Activated T-helper 1 cell treated with Interleukin-2 at 50 U/mL for 16 hours (primary cell): ENCODE measurements at places on chromosomes 11 and 22.
A peak's percentile ranks its signal among the peaks of the same experiment; 100 is the strongest.

DNA sequence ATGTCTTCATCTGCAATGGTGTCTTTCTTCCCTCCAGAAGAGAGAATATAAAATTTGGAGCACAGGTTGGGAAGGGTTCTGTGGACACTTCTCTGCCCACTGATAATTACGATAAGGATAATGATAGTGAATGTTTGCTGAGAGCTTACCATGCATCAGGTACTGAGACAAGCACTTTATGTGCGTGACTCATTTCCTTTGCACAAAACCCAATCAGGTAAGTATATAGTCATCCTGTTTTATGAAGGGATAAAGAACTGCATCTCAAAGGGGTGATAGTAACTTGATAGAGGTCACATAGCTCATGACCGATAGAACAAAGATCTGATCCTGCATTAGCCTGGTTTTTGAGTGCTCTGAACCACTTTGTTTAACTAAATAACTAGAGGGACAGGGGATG lies 9.4 kb downstream of the DRD2 start:
- no peak for DNase-seq

- DNase-seq, result no peak
These were observed 84.7 kb downstream of the CDKN1C start for GRCh38 chr11:2800655-2801531.

DNA sequence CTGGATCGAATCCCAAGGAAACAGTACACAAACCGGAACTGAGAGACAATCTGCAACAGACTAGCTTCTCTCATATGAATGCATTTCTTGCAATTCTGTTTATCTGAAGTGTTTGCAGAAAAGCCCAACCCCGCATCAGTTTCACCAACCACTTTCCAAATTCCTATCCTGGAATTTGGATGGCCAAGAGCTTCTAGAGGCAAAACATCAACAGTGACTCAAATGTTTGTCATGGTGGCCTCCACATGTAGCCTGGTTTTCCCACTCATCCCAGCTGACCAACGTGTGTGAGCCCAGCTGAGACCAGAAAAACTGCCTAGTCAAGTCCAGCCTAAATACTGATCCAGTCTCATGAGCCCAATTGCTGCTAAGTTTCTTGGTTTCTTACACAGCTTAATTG lies 8.3 kb upstream of the MIEF1 start:
- DNase-seq, result no peak

DNA sequence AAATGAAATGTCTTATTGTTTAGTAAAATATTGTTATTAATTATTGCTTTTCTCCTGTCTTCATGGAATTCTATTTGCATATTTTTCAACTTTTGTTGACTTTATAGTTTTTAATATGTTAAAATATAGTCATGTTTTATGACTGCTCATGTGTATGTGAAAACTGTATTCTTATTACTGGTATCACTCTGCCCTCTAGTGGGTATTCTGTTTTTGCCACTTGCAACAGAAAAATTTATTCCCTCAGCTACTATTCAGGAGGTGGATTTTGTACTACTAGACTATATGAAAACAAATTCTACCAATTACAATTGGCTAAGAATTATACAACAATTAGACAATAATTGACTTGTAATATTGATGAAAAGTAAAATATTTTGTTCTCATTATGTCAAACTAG lies 45.0 kb downstream of the OR4C6 start:
- DNase-seq, result no peak

DNA sequence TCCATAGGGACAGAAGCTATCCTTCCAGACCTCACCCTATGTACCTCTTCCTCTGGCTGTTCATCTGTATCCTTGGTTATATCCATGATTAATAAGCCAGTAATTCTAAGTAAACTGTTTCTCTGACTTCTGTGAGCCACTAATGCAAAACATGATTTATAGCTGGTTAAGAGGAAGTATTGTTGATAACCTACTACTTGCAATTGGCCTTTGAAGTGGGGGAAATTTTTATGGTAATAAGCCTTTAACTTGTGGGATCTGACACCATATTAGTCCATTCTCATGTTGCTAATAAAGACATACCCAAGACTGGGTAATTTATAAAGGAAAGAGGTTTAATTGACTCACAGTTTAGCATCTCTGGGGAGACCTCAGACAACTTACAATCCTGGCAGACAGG lies 21.9 kb downstream of the CASP12 start:
- DNase-seq, result no peak

- no peak for DNase-seq
These were observed 6.3 kb upstream of the FXYD2 start for GRCh38 chr11:117830674-117831351.

- peak; percentile 67 for DNase-seq
These were observed at the start of gene TRIM3 for GRCh38 chr11:6473451-6474412. Gene TRIM3, minus strand, starts transcription at chr11:6473941. Its CDS starts 8,246 bp downstream, at chr11:6465695.

GRCh38 chr22:50119768-50120251 lies 30.0 kb downstream of the MOV10L1 start:
- no peak for DNase-seq

- no peak for DNase-seq
These were observed 82.0 kb downstream of the TTC28 start for GRCh38 chr22:28597665-28598064.

DNA sequence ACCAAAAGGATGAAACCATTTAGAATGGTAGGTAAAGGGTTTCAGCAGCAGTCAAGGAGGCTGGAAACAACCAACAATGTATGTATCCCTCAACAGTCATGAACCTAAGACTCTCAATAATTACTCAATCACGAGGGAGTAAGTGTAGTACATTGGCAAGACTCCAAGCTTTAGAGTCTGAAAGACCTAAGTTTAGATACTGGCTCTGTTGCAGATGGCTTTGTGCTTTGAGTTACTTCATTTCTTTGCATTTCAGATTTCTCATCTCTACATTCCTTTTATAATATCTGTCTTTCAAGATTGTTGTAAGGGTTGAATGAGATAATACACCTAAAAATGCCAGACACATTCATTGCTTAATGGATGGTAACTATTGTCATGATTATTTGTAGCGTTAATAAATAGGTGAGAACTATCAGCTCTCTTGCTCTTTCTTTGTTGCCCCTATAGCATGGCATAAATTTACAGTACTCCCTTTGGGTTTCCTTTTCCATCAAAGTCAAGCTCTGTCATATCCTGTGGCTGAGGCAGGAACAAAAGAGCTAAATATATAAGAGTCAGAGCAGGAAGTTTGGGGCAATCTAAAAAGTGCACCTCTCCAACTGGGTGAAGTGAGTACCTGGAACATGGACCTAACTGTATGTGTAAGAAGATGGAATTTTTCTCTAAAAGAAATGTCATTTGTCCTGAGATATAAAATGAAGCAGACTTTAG lies 228.2 kb upstream of the ZC3H12C start:
- no peak for DNase-seq

GRCh38 chr22:33315117-33315516 lies 256.9 kb upstream of the SYN3 start:
- DNase-seq, result no peak

GRCh38 chr11:103584720-103585119 lies 451.7 kb upstream of the DDI1 start:
- no peak for DNase-seq

DNA sequence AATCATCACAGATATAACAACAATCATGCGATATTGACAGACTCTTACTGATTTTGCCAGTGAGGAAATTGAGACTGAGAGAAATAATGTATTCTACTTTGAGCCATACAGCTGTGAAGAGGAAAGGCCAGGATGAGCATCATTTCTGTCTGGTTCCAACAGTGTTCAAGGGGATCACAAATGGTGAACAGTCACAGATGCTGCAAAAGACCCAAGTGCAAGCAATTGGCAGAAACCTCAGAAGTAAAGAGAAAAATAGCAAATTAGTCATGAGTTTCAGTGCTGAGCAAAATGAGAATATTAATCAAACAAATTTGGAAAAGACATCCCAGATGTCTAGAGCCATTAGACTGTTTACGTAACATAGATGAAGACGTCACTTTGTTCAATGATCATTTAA lies 114.1 kb downstream of the RAB38 start:
- DNase-seq, result no peak

GRCh38 chr11:86809561-86809960 lies 9.2 kb downstream of the PRSS23 start:
- no peak for DNase-seq

GRCh38 chr22:20944042-20944441 lies 23.0 kb upstream of the AIFM3 start:
- no peak for DNase-seq

- no peak for DNase-seq
These were observed 18.2 kb downstream of the EPS8L2 start for GRCh38 chr11:724049-724777.

DNA sequence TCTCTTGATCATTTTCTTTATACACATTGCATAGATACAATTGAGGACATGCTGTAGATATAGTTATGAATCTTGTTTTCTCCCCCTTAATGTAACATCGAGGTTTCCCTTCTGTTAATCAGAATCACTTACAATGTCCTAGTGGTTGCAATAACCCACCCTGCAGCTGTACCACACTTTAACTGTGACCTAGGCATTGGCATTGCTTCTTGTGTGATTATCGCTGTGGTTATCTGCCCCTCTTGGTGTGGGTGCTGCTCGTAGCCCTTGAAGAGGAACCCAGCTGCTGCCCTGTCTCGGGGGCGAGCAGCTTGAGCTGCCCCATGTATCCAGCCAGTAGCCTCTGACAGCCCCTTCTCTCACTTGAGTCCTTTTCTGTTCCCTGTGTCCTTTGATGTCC lies 1.5 kb downstream of the DGAT2 start:
- DNase-seq, result no peak

GRCh38 chr11:119236891-119237290 lies 30.8 kb downstream of the CBL start:
- no peak for DNase-seq

- DNase-seq, result no peak
These were observed 68.3 kb downstream of the CCDC83 start for GRCh38 chr11:85923455-85923854.

GRCh38 chr11:58787903-58788302 lies 56.2 kb upstream of the GLYAT start:
- DNase-seq, result no peak

GRCh38 chr11:123580557-123581275 lies 73.7 kb downstream of the SCN3B start:
- peak; percentile 44 for DNase-seq

- no peak for DNase-seq
These were observed 86.3 kb downstream of the CCDC83 start for GRCh38 chr11:85941380-85941973.

GRCh38 chr22:47395481-47395880 lies 633.0 kb downstream of the TBC1D22A start:
- no peak for DNase-seq

GRCh38 chr11:20731676-20732215 lies 62.4 kb downstream of the NELL1 start:
- no peak for DNase-seq

- DNase-seq, result no peak
These were observed 3.5 kb upstream of the COX8A start for GRCh38 chr11:63970902-63971301.

- DNase-seq, result no peak
These were observed 644.4 kb downstream of the TBC1D22A start for GRCh38 chr22:47406896-47407295.

DNA sequence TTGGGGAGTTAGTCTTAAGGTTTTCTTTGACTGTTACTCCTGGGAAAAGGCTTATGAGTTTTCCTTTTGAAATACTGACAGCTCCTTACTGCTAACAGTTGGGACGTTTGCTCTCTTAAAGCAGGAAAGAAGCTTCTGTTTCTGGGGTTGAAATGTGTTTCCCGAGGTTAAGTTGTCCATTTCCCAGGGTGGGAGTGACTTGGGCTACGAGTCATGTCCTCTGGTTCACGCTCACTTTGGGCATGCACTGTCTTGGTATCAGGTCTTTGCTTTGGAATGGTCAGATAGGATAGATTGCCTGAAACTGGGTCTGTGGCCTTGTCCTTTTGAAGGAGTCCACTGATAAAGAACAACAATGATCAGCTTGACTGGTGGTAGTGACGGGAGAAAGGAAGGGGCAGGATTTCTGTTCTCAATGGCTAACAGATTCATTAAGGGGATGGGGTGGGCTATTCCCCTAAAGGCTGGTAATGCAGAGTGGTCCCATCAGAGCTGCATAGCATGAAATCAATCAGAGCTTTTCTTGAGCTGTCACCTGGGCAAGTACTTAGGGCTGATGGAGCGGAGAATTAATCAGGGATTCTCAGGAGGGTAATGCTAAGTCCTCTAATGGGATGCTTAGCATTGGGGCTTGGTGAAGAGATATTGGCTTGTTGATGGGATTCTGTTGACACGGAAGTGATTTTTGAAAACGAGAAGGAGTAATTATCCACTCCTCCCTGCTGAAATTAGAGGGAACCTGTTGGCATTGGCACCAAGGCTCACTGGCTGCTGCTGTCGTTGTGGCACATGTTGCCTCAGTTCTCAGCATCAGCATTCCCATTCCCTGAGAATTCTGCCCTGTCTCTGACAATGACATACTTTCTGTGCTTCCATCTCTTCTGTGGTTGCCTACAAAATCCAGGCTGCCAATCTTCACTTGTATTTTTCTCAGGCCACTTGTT lies 81.6 kb downstream of the TEAD1 start:
- no peak for DNase-seq

DNA sequence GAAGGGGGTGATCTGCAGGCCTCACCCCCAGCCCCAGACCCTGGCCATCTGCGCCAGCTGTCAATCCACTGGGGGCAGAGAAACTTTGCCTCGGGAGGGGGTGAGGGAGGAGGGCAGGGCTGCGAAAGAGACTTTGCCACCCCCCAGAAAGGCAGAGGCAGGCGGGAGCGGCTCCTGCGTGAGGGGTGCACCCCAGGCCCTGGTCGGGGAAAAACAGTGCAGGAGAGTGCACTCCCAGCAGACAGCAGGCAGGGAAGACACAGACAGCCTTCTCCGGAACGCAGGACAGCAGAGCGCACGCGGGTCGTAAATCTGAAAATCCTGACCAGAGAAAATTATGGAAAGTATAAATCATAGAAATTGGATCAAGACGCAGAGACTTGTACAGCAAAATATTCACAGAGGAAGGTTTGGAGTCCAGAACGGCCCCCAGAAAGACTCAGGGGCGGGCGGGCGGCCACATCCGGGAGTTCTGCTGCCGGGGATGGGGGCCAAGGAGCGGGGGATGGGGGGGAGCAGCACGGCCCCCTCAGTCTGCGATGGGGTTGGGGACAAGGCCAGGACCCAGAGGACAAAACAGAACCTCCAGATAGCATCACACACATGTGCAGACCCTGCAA lies 8.0 kb upstream of the MRPL23 start:
- DNase-seq, result no peak

DNA sequence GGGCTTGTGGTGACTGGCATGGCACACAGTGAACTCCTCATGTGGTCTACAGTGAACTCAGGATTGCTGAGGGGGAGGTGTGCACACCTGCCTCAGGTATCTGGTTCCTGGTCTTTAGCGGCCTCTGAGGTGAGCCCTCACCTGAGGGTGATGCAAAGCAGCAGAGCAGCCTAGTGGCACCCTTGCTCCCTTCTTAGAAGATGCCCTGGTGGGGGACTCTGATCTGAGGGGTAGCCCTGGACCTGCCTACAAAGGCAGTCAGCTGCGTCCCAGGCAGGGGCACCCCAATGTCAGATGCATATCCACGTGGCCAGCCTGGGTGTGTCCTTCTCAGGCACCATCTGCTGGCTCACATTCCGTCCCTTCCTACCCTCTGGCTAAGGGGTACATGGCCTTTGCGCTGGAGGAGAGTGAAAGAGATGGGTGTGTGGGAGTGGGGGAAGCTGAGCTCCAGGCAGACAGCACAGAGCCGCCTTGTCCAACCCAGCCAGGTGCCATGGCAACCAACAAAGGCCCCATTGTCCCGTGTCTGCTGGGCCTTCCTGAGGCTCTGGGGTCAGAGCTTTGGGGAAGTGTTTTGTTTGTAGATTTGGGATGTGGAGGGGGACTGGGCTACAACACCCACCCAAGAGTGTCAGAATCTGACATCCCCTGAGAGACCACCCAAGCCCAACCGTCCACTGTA lies 5.8 kb downstream of the PLEKHB1 start:
- no peak for DNase-seq

GRCh38 chr22:45544588-45545170 lies 42.0 kb downstream of the FBLN1 start:
- DNase-seq, result no peak

- no peak for DNase-seq
These were observed 62.6 kb upstream of the PRSS23 start for GRCh38 chr11:86737737-86738136.
